Motor neuron (in vitro differentiated cells): ENCODE measurements at places on chromosomes 7 and 10. TPM values are rescaled to one million over a fixed set of nuclear protein-coding genes. Genes with fewer than 3 reads are reported as not detected.

The AHR gene
- total RNA-seq = 24.3 and 27.8 TPM in 2 replicates

DNA sequence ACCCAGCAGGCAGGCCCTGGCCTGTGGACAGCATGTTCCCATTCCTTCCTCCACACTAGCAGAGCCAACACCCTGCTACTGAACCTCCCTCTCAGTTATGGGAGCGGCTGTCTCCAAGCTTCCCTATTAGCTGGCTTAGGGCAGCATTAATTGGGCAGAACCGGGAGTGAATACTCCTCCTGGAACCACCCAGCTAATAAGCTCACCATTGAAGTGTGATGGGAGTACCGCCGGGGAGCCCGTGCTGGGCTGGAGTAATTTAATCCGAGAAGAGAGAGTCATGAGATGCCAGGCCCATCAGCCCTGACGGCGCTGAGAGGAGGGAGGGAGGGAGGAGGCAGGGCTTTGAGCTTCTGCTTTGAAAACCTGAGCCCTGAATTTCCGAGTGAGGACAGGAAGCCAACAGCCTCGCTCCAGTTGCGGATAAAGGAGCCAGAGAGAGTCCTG, 31.8 kb upstream of the ELFN1 start:
- peak; percentile 92 for ATAC-seq

DNA sequence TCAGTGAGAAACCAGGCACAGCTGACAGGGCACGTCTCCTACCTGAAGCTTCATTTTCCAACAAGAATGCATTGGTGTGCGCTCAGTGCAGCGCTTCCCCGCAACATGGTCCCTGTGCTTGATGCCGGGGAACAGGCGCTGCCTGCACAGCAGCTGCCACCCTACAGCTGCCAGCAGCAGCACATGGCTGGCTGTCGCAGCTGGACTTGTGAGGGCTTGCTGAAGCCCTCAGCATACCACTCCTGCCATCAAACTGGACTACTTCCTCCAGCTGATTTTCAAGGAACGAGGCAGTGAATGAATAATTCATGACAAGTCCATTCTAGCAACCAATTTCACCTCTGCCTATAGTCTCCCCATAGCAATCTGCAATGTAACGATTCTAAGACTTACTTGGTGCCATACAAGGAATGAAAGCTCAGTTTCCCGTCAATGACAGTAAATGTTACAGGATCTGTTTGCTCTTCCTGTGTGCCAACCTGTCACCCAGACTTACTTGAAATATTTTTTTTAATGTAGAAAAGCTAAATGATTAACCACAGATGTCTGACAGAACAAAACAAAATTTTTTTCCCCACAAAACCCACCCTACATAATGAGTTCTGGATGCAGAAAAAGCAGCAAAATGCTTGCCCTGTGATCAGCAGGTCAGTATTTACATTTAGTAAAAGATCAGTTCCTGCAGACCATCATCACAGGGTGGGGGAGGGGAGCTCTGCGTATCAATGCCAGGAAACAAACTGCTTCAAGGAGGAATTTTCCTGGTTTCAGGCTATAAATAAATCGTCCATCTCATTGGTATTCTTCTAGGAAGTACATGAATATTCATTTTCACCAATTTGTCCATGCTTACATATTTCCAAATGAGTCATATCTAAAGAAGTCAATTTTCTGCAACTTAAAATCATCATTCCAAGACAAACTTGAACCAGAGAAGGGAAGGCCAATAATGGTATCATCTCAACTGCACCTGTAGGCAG, 140.6 kb downstream of the ALOX5 start:
- peak; percentile 88 for ATAC-seq

DNA sequence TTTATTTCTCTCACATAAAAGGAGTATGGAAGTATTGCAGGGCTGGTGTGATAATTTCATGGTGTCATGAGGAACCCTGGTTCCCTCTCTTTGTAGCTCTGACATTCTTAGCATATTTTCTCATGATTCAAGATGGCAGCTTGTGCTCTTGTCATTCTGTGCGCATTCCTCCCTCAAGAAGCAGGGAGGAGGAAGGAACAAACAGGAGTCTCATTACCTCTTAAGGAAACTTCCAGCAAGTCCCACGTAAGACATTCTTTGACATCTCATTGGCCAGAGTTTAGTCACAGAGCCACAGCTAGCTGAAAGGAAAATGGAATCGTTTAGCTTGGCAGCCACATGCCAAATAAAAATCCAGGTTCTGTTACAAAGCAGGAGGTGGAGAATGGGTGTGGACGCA, 546.8 kb downstream of the LRMDA start:
- ATAC-seq = peak; percentile 33

- no peak for ATAC-seq
Measured at GRCh38 chr7:8601121-8601520, 167.7 kb downstream of the NXPH1 start.
